ENCODE measurements at places on chromosomes 5 and 9. TPM values are rescaled to one million over a fixed set of nuclear protein-coding genes. Genes with fewer than 3 reads are reported as not detected.

Gene UBE2QL1
- 0.67 TPM for total RNA-seq

Gene FGF1
- not detected for total RNA-seq

Gene FGF10
- total RNA-seq = not detected

DNA sequence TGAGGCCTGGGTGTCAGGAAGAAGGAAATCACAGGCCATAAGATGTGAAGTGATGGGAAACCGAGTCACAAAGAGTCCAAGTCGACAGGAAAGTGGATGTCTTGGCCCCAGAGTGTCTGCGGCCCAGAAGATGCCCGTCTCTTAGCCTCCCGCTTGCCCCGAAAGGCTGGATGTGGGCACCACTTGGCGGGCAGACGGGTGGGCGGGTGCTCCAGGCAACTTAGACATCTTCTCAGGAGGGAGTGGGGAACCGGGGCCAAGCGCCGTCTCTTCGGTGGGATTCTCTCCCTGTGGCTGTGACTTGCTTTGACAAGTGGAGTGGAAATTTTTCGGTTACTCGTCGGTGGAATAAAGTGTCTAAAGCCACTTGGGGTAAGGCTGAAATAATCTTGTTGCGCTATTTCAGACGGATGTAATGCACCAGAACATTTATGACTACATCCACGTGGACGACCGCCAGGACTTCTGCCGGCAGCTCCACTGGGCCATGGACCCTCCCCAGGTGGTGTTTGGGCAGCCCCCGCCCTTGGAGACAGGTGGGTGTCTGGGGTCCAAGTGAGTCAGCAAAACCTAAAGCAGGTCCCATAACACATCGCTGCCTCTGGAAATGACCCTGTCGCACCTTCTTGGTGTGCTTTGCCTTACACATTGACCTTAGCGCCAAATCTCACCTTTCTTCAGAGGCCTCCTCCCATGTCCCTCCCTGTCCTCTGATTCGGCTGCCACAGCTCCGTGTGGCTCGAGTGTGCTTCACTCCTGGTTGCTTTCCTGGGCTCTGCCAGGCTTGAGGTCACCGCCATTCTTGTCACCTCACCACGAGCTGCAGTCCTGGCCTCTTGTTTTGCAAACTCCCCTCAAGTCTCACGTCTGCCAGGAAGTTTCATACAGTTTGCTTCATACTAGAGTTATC lies 20.4 kb upstream of the EXOC3 start:
- no peak overlapping the region for H3K4me3 ChIP-seq

GRCh38 chr9:68949271-68950000 lies 64.5 kb downstream of the PRKACG start:
- H3K4me3 ChIP-seq = no peak overlapping the region
- H3K36me3 ChIP-seq = peaks cover 68% of the 10 kb centered on the region
- H3K4me1 ChIP-seq = peaks cover 72% of the 10 kb centered on the region
- H3K27ac ChIP-seq = peak overlapping the region; percentile 74
- H3K27me3 ChIP-seq = no peaks in the 10 kb centered on the region
- no peak for DNase-seq

GRCh38 chr9:137809040-137809576 lies 68.5 kb upstream of the CACNA1B start:
- H3K27me3 ChIP-seq = no peaks in the 10 kb centered on the region
- no peak for DNase-seq
- H3K4me3 ChIP-seq = no peak overlapping the region
- H3K27ac ChIP-seq = no peak overlapping the region
- H3K4me1 ChIP-seq = peaks cover 2% of the 10 kb centered on the region

Measured in activated T-helper 2 cell treated with anti-CD3 and anti-CD28 coated beads, Interferon-gamma antibody, Interleukin-2, Interleukin-4, amounts not matched to agents 10 μg/mL and 5 μg/mL and 100 μg/mL, durations not matched to agents 14 hours and 24 hours and 36 hours (primary cell).